ENCODE measurements at places on chromosomes 6 and 20.

- no peak for DNase-seq
Measured at GRCh38 chr6:94357381-94357980, 938.1 kb upstream of the EPHA7 start.

DNA sequence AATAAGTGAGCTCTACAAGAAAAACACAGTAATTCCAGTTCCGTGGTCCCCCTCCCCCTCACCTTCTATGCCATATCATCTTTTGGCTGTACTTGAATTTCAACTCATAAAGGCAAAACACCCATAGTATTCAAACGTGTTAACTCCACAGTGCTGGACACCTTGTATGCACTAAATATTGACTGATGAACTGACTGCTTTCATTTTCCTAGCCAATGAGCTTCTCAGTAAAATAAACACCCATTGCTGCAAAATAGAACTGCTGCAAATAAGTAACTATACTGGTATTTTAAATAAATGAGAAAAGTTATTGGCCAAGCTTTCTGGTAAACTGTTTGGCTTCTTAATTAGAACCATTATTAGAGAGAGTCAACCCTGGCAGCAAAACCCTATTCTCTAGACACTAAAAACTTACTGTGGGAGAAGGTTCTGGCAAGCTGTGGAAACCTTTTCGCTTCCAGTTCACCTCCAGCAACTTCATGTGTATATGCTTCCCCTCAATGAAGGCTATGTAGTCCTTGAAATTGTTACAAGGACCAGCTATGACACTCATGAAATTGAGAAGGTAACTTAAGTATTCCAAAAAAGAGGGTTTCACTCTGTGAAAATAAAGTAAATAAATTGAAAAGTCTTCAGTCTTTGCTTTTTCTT, 86.0 kb downstream of the MBOAT1 start:
- no peak for DNase-seq

DNA sequence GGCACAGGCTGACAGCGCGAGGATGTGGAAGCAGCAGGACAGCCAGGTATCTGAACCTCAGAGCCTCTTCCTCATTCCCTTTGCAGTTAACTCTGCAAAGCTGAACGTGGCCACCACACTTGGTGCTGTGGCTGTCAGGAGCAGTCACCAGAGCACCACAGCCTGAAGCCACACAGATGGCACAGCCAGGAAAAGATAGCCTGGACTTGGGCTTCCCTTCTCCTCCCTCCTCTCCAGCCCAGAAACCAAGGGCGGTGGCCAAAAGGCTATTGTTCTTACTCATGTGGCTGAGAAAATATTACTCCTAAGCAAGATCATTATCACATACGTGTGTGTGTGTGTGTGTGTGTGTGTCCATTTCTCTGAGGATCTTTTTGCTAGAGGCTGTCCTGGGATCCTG, 39.8 kb downstream of the CD164 start:
- no peak for DNase-seq

DNA sequence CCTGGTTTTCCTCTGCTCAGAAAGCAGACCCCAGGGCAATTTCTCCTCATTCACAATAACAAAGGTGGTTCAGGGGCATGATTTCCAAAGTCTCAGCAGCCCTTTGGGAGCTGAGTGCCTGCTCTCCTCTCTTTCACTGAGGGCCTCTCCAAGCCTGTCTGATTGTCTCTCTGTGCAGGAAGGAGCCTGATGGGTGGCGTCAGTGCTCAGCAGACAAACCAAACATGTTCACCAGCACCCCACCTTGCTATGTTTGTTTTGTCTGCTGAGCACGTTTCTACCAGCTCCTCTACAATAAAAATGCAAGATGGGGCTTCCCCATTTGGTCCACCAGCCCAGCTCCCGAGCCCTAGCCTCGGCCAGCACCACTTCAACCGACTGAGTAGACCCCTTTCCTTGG, 25.4 kb upstream of the TCP11 start:
- no peak for DNase-seq

- no peak for DNase-seq
Measured at GRCh38 chr6:111162504-111162903, 75.2 kb downstream of the SLC16A10 start.

DNA sequence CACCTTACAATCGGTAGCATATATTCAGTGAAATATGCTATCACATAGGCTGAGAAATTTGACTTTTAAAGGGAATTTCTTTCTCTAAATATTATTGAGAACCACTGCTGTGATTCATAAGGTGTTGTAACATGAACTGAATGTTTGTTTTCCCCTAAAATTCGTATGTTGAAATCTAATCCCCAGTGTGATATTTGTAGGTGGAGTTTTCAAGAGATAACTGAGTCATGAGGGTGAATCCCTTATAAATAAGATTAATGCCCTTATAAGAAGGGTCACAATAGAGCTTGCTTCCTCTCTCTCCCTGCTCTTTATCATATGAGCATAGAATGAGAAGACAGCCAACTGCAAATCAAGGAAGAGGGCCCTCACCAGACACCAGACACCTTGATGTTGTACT, 64.8 kb downstream of the LMBRD1 start:
- no peak for DNase-seq

DNA sequence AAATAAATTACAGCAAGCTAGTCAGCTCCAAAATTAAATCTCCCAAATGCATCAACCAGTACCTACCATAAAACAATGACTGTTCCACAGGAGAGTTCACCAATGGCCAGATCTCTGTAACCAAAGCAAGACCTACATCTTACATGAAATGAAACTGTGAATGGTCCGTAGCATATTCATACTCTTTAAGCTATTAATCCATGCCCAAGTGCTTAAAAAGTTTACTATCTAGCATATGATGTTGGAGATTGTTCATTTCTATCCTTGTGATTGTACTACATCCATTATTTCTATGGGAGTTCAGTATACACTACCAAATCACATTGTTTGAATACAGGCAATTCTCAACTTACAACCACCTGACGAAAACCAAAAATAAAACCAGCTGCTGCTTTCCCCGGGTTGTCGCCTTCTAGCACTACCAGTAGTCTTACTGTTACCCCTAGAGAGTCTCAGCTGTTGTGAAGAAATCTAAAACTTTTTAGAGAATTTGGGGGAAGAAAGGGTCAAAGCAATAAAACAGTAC, 38.0 kb downstream of the HIVEP2 start:
- DNase-seq, result no peak

DNA sequence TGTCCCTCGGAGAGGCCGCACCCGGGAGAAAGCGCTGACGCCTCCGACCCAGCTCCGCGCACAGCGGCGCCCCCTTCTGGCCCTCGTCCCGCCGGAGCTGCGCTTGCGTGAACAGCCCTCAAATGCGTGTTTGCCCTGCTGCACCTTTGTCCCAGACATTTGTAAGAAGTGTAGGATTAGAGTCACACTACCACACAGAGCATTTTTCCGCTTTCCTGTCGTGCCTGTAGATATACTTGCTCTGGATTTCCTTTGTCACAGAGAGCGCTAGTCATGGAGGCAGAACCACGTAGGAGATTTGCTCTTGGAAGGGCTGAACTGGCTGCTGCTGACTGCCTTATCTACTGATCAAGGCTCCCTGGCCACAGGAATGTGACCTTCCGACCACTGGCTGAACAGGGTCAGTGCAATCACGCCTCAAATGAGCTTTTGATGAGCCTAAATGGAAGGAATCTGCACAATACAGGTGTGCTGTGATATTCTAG, 62.3 kb downstream of the PAX1 start:
- no peak for DNase-seq

DNA sequence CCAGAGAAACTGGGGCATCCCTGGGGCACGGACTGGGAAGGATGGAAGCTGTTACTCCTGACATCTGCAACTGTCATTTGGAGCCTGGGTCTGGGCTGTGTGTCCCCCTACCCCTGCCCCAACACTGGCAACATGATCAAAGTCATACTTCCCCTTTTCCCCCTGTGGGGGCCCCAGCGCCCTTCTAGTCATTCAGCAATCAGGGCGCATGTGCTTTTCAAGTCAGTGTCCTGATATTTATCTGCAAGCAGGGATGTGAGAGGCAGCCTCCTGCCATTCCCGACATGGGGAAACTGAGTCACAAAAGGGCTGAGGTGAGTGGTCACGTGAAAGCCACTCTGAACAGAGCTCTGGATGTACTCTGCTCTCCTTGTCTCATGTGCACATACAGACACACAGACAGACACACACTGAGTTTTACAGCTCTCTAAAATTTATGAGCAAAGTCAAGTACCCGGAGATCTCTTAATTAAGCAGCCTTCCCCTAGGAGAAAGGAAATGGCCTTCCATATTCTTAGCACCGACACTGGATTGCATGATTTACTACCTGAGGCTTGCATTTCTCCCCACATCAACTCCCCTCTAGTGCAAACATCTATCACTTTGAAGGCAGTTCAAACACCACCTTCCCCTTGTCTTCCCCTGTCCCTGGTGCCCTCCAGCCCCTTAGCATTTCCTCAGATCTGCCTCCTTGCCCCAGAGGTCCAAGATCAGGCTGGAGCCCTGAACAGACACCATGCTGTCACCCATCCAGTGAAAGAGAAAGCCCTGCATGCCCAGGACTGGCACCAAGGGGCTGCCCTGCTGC, 170.7 kb downstream of the CDC5L start:
- DNase-seq, result no peak

DNA sequence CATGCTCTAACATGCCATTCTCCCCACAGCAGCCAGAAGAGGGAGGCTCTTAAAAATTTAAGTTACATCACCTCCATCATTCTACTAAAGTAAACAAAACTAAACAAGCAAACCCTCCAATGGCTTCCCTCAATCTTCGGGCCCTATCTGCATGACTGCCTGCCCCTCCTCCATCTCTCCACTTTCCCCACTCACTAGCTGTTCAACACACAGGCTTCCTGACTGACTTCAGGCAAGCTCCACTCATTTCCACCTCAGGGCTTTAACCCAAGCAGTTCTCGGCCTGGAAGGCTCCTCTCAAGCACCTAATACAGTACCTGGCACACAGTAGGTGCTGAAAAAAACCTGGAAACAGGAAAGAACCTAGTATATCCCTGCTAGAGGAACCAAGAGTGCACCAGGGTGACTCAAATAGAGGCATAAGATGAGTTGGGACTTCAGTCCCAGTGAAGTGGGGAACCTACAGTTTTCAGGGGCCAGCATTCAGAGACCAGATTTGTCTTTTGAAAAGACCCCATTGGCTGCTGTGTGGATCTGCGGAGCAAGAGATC, 2.8 kb downstream of the AHCY start:
- DNase-seq, result no peak

DNA sequence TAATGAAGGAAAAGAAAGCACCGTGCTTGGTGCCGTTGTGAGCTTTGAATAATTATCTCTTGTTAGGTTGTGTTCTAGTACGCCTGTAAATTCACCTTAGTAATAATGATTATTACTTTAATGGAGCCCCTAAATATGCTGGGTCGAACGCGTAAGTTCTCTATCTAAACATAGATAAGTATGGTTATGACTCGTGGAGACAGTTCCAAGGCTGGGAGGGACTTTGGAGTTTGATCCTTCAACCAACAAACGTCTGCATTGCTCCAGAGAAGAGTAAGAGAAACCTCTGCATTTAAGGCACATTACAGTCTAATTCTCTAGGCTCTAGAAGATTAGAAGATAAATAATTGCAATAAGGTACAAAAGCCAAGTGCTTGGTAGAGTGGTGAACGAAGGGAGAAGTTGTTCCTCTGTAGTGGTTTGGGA, 514 bp downstream of the ACOT13 start:
- peak; percentile 10 for DNase-seq

Measured in heart right ventricle (tissue), 16 donors.